ENCODE measurements at places on chromosomes 11 and 22. TPM values are rescaled to one million over a fixed set of nuclear protein-coding genes. Genes with fewer than 3 reads are reported as not detected.
A peak's percentile ranks its signal among the peaks of the same experiment; 100 is the strongest.

FOSL1 gene
- polyA plus RNA-seq = 16.6 TPM

LDLRAD3 gene
- 17.9 TPM for polyA plus RNA-seq

DNAL4 gene
- polyA plus RNA-seq = 24.7 TPM

CALCA gene
- polyA plus RNA-seq = not detected

SMIM35 gene
- not detected for polyA plus RNA-seq

CCDC34 gene
- 2.0 TPM for polyA plus RNA-seq

DNA sequence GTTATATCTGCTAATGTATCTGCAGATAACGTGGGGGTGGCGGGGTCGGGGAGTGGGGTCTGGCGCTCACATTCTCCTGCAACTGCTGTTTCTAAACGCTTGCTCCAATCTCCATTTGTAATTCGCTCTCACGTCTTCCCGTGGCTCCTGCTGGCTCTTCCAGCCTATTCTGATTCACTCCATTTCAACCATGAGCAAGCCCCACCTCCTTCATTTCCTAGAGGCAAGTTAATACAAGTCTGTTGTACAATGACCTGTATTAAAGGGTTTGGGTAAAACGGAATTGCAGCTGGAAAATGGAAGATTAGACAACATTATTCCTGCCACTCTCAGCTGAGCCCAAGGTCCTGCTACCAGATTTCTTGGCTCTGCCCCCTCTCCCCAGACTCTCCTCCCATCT lies 132.3 kb downstream of the CSNK2A3 start:
- H3K27ac ChIP-seq = no peak overlapping the region
- no peak for DNase-seq
- H3K4me1 ChIP-seq = no peaks in the 10 kb centered on the region
- no peaks in the 10 kb centered on the region for H3K36me3 ChIP-seq
- no peak overlapping the region for H3K4me3 ChIP-seq

DNA sequence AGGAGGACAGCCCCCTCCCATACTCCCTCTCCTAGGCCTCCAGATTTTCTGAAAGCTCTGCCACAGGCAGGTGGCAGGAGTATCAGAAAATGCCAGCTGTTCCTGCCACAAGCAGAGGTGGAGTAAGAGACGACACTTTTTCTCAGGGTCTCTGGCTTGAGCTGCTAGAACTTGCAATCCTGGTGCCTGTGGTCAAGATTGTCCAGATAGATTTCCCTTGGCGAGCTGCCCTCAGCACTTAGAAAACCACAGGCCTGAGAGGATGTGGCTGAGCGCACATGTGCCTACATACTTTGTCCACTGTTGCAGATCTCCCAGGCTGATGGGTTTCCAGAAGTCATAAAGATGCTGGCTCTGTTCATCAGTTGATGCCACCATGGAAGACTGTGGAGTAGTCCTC lies 65.7 kb upstream of the NAV2 start:
- no peaks in the 10 kb centered on the region for H3K36me3 ChIP-seq
- no peak overlapping the region for H3K4me3 ChIP-seq
- H3K27ac ChIP-seq = no peak overlapping the region
- DNase-seq = no peak

GRCh38 chr11:77173494-77173893 lies 45.4 kb downstream of the MYO7A start:
- no peak overlapping the region for H3K4me3 ChIP-seq
- no peak overlapping the region for H3K27ac ChIP-seq
- no peaks in the 10 kb centered on the region for H3K27me3 ChIP-seq
- no peaks in the 10 kb centered on the region for H3K36me3 ChIP-seq

DNA sequence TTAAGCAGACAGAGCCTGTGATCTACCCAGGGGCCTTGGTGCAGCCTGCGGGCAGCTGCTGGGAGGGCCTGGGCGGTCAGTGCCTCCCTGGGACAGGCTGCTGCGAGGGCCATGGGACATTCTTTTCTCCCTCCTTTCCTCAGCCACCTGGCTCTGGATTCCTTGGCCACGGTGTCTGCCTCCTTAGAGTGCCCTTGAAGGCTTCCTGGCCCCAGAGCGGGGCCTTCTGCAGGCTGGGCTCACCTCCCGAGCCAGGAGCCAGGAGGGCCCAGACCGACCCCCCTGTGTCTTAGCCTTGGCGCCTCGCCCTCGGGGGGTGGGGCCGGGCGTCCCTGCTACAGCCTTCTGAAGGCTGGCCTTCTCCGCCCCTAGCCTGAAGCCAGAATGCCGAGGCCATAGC lies 231.2 kb downstream of the TBC1D22A start:
- no peaks in the 10 kb centered on the region for H3K27me3 ChIP-seq
- no peak overlapping the region for H3K4me3 ChIP-seq

GRCh38 chr22:49704345-49705215 lies 123.1 kb downstream of the BRD1 start:
- H3K36me3 ChIP-seq = no peaks in the 10 kb centered on the region
- no peak for DNase-seq
- H3K4me3 ChIP-seq = no peak overlapping the region
- H3K27ac ChIP-seq = no peak overlapping the region
- no peaks in the 10 kb centered on the region for H3K27me3 ChIP-seq

GRCh38 chr22:35894937-35895708 lies 133.5 kb downstream of the RBFOX2 start:
- H3K4me1 ChIP-seq = peaks cover 27% of the 10 kb centered on the region
- no peak overlapping the region for H3K27ac ChIP-seq
- DNase-seq = no peak
- H3K36me3 ChIP-seq = no peaks in the 10 kb centered on the region
- no peaks in the 10 kb centered on the region for H3K27me3 ChIP-seq
- H3K4me3 ChIP-seq = no peak overlapping the region

DNA sequence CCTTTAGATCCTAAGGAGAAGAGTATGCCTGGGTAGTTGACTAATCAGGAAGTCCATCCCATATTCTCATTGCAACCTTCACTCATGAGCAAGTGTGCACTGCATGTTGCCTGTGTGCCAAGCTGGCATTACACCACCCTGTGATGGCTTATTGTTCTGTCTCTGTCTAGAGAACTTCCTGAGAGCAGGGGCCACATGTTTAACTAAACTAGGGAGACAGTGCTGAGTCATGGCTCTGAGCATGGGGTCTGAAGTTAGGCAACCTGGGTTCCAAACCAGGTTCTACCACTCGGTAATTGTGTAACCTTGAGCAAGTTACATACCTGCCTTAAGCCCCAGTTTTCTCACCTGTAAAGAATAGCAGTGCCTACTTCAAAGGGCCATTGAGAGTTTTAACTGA lies 39.6 kb downstream of the CSNK2A3 start:
- no peak overlapping the region for H3K27ac ChIP-seq
- H3K27me3 ChIP-seq = no peaks in the 10 kb centered on the region
- no peak overlapping the region for H3K4me3 ChIP-seq
- no peak for DNase-seq
- H3K4me1 ChIP-seq = no peaks in the 10 kb centered on the region

DNA sequence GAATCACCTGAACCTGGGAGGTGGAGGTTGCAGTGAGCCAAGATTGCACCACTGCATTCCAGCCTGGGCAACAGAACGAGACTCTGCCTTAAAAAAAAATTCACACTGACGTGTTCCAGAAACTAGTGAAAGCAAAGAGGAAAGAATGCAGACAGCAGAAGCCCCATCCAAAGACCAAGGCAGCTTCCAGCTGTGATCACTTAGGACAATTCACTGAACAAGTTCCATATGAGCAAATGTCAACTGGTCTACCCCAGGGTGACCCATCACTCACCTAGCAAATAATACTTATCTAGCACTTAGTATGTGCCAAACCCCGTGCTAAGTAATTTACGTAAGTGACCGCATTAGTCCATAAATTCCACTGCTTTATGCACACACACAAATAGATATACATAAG lies 138.9 kb downstream of the LARGE1 start:
- no peak overlapping the region for H3K27ac ChIP-seq
- no peak for DNase-seq
- no peaks in the 10 kb centered on the region for H3K36me3 ChIP-seq
- H3K27me3 ChIP-seq = no peaks in the 10 kb centered on the region
- no peaks in the 10 kb centered on the region for H3K4me1 ChIP-seq
- no peak overlapping the region for H3K4me3 ChIP-seq

GRCh38 chr22:24302591-24302990 lies 32.0 kb downstream of the SPECC1L start:
- no peaks in the 10 kb centered on the region for H3K27me3 ChIP-seq
- H3K4me3 ChIP-seq = no peak overlapping the region
- peak overlapping the region; percentile 39 for H3K27ac ChIP-seq
- no peaks in the 10 kb centered on the region for H3K36me3 ChIP-seq

- no peaks in the 10 kb centered on the region for H3K36me3 ChIP-seq
- peaks cover 10% of the 10 kb centered on the region for H3K27me3 ChIP-seq
- no peaks in the 10 kb centered on the region for H3K4me1 ChIP-seq
Observed at GRCh38 chr11:118304568-118305248, at the start of gene CD3E. CD3E (plus strand) TSS chr11:118304730; CDS start chr11:118304953, 223 bp downstream.

DNA sequence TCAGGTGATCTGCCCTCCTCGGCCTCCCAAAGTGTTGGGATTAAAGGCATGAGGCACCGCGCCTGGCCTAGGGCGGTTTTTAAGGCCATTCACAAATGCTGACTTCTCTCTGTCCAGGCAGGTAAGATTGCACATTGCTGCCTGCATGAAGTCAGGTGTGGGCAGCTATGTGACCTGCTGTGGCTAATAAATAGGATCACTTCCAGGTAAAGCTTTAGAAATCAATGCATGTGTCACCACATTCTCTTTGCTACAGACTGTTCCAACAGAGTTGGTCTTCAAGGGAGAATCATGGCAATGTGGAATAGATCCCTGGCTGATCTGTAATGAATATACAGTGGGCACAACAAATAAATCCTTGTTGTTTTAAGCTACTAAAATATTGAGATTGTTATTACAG lies 260.3 kb upstream of the PITPNB start:
- H3K27ac ChIP-seq = no peak overlapping the region
- DNase-seq = no peak
- H3K27me3 ChIP-seq = no peaks in the 10 kb centered on the region
- peaks cover 2% of the 10 kb centered on the region for H3K4me1 ChIP-seq
- H3K36me3 ChIP-seq = no peaks in the 10 kb centered on the region

DNA sequence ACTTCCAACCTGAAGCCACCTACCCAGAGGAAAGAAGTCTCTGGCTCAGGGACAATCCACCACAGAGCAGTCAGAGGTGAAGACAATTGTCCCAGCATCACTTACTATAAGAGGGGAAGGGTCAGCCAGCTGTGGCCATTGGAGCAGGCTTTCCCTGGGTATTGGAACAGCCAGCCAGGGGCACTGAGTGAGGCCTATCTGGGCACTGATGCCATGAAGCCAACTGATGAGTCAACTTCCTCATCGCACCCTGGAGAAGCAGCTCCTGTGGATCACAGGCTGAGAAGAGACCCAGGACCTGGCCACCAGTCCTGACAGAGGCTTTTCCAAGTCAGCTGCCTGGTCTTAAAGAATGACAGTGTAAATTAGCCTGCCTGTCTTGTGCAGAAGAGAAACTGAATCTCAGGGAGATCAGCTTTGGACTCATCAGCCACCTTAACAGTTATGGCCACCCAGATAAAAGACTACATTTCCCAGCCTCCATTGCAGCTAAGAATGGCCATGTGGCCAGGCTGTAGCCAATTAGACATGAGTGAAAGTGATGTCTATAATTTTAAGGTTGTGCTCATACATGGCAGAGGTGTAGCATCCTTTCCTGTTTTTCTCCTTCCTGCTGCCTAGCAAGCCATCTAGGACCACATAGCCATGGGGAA lies 19.0 kb downstream of the CHST1 start:
- H3K4me1 ChIP-seq = peaks cover 51% of the 10 kb centered on the region
- H3K4me3 ChIP-seq = no peak overlapping the region
- peak; percentile 60 for DNase-seq
- H3K36me3 ChIP-seq = no peaks in the 10 kb centered on the region

GRCh38 chr22:23152238-23153114 lies 7.2 kb downstream of the RAB36 start:
- H3K27me3 ChIP-seq = no peaks in the 10 kb centered on the region
- no peak overlapping the region for H3K27ac ChIP-seq

- no peak overlapping the region for H3K4me3 ChIP-seq
- H3K4me1 ChIP-seq = no peaks in the 10 kb centered on the region
- no peaks in the 10 kb centered on the region for H3K36me3 ChIP-seq
- no peak overlapping the region for H3K27ac ChIP-seq
- DNase-seq = no peak
Observed at GRCh38 chr11:61552108-61552635, 28.7 kb downstream of the SYT7 start.

DNA sequence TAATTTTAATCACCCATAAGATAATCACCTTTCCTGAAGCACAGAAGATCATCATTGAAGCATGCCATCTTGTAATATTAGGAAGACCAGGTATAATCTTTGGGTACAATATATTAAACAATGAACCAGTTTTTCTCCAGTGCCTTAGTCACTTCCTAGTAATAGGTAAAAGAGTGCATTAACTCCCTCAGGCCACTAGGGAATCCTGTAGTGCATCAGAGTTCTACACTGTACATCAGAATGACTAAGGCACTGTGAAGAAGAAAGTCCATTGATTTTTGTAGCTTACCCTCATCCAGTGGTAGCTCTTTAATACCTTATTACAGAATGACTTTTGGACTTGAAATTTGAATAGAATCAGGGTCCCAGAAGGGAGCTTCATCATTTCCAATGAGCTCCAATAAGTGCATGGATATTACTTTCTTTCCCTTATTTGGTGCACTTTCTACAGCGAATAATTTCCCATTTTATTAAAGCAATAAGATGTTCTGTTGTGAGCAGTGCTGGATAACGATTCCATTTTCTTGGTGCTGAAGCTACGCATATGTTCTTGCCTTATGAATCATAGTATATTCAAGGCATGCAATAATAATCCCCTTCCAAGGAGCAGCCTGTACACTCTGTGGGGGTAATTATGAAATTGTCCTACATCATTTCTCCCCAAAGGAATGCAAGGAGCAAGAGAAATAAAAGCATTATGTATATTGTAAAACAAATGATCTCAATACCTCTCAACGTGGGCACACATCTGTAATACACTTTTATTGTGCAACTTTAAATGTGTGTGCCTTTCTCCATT lies 4.7 kb downstream of the C11orf87 start:
- no peak overlapping the region for H3K27ac ChIP-seq
- no peaks in the 10 kb centered on the region for H3K4me1 ChIP-seq
- DNase-seq = no peak
- H3K4me3 ChIP-seq = no peak overlapping the region
- peaks cover 18% of the 10 kb centered on the region for H3K27me3 ChIP-seq

- peaks cover 3% of the 10 kb centered on the region for H3K27me3 ChIP-seq
- no peak overlapping the region for H3K4me3 ChIP-seq
- DNase-seq = peak; percentile 21
- H3K36me3 ChIP-seq = no peaks in the 10 kb centered on the region
Observed at GRCh38 chr22:45441138-45441537, 27.6 kb downstream of the RIBC2 start.
